ENCODE measurements at places on chromosomes 2 and 18. TPM values are rescaled to one million over a fixed set of nuclear protein-coding genes. Genes with fewer than 3 reads are reported as not detected.

The LRRC30 gene
- not detected for total RNA-seq

The UPP2 gene
- total RNA-seq, result not detected

The KLHL30 gene
- total RNA-seq, result under 0.01 TPM

The CD8A gene
- under 0.01 TPM for total RNA-seq

The OXER1 gene
- total RNA-seq, result not detected

The ABCG5 gene
- not detected for total RNA-seq

The ALPI gene
- not detected for total RNA-seq

The C2orf42 gene
- total RNA-seq, result 15.1 TPM

The STK11IP gene
- 15.1 TPM for total RNA-seq

The ASIC4 gene
- not detected for total RNA-seq

The DSG1 gene
- not detected for total RNA-seq

The IL1RL1 gene
- total RNA-seq, result under 0.01 TPM

The CRYBA2 gene
- not detected for total RNA-seq

The GPAT2 gene
- 21.7 TPM for total RNA-seq

The TCF4 gene
- 69.4 TPM for total RNA-seq

The ZSWIM2 gene
- not detected for total RNA-seq

The ERFE gene
- total RNA-seq, result 7.0 TPM

The HOXD12 gene
- total RNA-seq, result not detected

The TIGD1 gene
- 5.9 TPM for total RNA-seq

The GKN1 gene
- total RNA-seq, result not detected

All from subcutaneous preadipocyte (primary cell).